ENCODE measurements at places on chromosomes 2 and 18. TPM values are rescaled to one million over a fixed set of nuclear protein-coding genes. Genes with fewer than 3 reads are reported as not detected.

TTN gene
- 0.34 TPM for total RNA-seq

SLC4A3 gene
- total RNA-seq = 24.4 TPM

MTA3 gene
- 64.1 TPM for total RNA-seq

SGPP2 gene
- 2.1 TPM for total RNA-seq

FZD7 gene
- total RNA-seq = 19.0 TPM

ATAD2B gene
- 108 TPM for total RNA-seq

FEV gene
- not detected for total RNA-seq

AMER3 gene
- 20.6 TPM for total RNA-seq

CDH19 gene
- total RNA-seq = not detected

WDR12 gene
- 53.5 TPM for total RNA-seq

NFE2L2 gene
- 51.4 TPM for total RNA-seq

CNGA3 gene
- total RNA-seq = 7.6 TPM

RIT2 gene
- total RNA-seq = not detected

- DNase-seq = no peak
Observed at GRCh38 chr2:215010390-215010789, 128.0 kb downstream of the ABCA12 start.

- DNase-seq = peak; percentile 79
Observed at GRCh38 chr2:235605312-235606003, 111.6 kb downstream of the AGAP1 start.

GRCh38 chr2:128305555-128306080, 13.1 kb downstream of the HS6ST1 start:
- peak; percentile 60 for DNase-seq

DNA sequence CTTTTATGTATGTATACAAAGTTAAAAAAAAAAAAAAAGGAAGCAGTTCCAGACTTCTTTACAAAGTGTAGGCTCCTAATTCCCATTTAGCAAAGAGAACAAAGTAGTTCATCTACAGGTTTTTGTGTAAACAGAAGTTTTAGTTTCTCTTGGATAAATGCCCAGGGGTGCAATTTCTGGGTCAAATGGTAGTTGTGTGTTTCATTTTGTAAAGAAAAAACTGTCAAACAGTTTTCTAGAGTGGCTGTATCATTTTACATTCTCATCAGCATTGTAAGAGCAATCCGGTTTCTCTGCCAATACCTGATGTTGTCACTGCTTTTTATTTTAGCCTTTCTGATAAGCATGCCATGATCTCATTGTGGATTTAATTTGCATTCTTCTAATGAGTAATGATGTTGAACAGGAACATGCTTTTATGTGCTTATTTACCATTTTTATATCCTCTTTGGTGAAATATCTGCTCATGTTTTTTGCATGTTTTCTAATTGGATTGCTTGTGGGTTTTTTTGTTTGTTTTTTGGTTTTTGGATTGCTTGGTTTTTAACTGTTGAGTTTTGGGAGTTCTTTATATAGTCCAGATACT, 16.6 kb upstream of the PSME4 start:
- DNase-seq = no peak

DNA sequence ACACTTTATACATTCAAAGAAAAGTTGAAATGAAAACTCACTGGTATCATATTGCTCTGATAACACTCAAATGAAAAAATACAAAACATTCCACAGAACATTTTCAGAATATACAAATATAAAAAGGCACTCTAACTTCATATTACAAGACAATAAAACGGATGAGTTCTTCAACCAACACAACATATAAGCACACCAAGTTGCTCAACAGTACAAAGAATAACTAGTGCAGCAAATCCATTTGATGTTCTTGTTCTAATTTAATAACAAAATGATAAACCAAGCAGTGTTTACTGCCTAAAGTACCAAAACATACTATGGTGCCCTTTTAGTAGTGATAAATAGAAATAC, 60.8 kb upstream of the PGAP1 start:
- no peak for DNase-seq

- no peak for DNase-seq
Observed at GRCh38 chr2:23480957-23481797, 96.2 kb downstream of the KLHL29 start.

- no peak for DNase-seq
Observed at GRCh38 chr18:39842366-39842914, 2112.6 kb upstream of the PIK3C3 start.

- peak; percentile 11 for DNase-seq
Observed at GRCh38 chr2:71603851-71604725, 150.7 kb downstream of the DYSF start.

DNA sequence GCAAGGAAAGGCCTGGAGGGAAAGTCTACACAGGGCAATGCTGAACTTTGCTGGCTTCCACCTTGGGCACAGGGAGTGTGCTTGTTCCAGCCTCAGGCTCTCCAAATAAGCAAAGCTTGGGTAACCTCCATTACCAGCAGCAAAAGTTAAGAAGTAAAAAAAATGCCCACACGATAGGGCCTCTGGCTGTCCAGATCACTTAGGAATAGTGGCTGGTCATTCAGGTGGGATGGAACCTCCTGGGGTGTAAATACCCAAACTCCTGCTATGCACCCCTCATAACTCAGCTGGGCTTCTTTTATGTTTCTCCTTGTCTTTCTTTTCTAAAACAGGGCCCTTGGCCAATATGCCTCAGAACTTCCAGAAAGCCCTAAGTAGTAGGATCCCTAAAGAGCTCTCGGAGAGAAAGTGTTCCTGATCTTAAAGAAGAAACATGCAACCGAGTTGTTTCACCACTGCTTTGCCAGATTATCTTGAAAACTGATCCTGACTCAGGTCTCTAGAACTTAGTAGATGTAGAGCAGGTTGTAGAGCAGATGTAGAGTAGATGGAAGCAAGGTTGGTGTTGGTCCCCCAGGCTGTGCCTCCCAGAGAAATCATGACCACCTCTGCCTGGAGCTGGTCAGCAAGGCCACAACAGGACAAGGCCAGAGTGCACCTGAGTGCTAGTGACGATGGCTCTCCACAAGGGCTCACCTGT, 2.0 kb upstream of the OSR1 start:
- DNase-seq = no peak

DNA sequence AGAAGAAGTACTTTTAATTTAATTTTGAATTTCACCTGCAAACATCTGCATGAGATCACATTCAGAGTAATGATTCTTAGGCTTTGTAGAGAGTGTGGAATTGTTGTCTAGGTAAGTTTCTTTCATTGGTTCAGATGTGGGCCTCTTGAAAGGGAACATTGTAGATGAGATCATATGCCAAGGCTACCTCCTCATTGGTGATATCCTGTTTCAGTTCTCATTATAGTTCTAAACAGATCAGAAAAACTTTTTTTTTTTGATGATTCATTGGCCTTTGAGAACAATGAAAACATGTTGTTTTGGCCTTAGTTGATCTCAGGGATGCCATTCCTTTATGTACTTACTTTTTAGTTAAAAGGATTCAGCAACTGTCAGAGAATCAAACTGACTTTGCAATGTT, 44.5 kb downstream of the EML6 start:
- DNase-seq = no peak

GRCh38 chr18:10301831-10302483, 152.5 kb upstream of the APCDD1 start:
- DNase-seq = no peak

DNA sequence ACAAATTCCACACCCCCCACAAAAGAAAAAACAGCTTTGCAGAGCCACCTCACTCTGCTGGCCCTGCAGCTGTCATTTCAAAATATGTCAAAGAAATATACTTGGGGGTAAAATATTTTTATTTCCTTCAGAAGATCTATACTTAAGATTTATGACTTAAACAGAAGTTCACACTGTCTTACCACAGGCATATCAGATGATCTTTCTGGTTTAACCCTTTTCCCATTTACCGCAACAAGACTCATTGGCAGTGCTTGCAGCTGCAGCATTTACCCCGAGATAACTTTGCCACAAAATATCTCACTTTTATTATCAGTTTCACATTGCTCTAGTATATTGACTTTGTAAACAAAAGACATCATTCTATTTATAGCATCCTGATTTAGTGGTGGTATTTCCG, 21.6 kb upstream of the SLC35G4 start:
- no peak for DNase-seq

DNA sequence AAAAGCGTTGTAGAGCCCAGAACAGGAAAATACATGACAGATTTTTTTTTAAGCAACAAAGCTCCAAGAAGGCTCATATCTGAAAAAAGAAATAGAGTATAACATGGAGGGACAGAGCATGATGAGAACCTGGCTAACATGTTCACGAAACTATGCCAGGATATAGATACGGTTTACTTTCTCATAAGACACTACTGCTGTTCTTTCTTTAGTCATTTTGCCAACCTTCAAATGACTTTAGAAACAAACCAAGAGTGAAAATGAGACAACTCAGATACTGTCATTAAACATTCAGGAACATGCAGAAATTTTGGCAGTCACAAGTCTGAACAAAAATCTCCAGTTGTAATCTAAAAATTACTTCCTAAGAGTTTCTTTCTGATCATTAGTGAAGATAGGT, 14.3 kb downstream of the LPIN2 start:
- DNase-seq = no peak

- DNase-seq = no peak
Observed at GRCh38 chr18:62942578-62942977, 227.2 kb downstream of the PHLPP1 start.

DNA sequence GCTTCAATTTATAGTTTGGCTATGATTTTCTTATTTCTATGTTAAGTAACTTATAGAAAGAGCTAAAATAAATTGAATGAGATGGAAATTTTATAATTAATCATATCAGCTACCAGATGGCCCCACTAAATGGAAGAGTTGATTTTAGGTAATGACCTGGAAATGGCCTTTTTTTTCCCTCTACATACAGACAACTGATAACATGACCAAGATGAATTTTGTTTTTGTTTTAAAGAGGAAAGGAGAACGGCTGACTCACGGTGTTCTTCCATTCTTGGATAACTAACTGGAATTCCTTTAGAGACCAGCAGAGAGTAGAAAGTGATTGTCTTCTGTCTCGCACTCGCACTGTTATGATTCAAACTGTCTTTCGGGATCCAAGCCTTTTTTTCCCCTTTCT, 91.0 kb downstream of the TMEM185B start:
- no peak for DNase-seq

DNA sequence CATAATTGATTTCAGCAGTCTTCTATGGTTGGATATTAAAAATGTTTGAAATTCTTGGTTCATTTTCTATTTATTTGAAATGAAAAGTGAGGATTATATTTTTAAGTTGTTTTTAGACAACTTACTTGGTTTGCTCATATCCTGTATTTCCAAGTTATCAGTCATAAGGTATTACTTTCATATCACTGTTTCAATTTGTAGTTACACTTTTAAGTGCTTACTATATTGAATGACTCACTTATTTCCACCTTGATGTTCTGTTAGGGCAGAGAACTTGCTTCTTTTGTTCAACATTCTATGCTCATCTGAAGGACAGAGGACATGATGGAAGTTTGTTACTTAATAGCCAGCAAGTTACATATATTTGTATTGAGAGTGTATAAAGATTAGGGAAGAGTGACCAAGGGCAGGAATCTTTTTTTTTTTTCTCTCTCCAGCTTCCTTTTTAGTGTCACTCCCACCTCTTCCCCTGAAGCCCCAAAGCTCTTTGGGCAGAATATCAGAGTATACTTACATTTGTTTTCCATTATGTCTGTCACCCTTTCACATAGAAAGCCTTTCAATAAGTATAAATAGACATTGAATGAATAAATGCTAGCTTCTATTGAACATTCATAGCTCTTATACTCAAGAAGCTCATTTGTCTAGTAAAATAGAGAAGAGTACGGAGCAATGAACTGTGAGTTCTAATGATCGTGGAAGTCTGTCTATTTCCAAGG, 28.1 kb downstream of the PIK3C3 start:
- DNase-seq = no peak

DNA sequence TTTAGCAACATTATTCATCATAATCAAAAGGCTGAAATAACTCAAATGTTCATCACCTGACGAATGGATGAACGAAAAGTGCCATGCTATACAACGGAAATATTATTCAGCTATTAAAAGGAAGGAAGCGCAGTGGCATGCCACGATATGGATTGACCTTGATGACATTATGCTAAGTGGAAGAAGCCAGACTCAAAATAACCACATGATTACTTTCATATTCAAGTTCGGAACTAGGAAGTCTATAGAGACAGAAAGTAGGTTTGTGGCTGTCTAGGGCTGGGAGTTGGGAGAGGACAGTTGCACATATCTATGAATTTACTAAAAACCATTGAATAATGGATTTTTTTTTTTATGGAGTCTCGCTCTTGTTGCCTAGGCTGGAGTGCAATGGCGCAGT, 13.4 kb upstream of the PDIA6 start:
- DNase-seq = no peak

- DNase-seq = no peak
Observed at GRCh38 chr18:45069546-45069945, 388.9 kb downstream of the SETBP1 start.

DNA sequence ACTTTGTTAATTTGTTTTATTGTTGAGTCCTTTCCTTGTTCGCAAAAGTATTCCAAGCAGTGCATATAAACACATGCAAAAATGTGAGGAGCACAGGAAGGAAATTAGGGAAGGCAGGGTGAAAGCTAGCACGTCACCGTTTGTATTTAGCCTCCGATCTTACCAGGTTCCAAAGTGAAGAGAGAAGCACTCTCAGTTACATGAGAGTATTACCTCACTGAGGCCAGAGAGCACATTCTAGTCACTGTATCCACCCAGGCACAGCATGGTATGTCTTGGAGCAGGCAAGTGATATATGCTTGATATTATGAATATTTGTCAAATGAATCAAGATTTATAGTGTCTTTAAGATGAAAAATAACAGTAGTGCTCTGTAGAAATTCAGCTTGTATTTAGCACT, 6.5 kb upstream of the TMEM182 start:
- no peak for DNase-seq

- DNase-seq = no peak
Observed at GRCh38 chr2:55910077-55910476, 13.5 kb downstream of the EFEMP1 start.

DNA sequence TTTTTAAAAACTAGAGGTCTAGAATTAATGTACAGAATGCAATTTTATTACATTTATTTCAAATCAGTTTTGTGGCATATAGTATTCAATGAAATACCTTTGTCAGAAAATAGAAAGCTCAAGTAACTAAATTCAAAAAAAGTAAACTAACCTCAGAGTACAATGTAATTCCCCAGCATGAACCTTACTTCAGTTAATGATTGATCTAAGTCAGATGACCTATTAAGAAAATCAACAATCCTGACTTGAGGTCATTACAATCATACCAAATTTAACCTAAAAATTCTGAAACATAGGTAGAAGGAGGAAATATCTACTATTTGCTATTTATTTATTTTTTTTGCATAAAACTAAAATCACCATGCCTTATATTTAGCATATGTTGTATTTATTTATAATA, 142.9 kb downstream of the CCDC102B start:
- no peak for DNase-seq

DNA sequence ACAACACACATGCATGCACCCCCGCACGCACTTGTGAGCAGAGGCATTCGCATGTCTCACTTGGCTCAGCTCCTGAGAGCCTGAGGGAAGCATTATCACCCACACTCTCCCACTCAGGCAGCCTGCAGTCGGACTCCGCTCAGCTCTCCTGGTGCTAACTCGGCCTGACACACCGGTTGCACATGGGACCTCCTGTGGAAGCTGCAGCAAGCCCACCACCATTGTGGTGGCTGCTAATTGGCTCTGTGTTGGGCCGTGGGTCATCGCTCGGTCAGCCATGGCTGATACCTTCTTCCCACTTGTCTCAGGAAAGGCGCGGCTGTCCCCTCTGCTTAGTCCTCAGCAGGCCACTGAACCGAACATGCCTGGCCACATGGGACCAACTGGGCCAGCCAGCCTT, 13.7 kb upstream of the TEX261 start:
- DNase-seq = no peak
